ENCODE measurements at places on chromosomes 13 and 19.
A peak's percentile ranks its signal among the peaks of the same experiment; 100 is the strongest.

GRCh38 chr19:48355365-48355954 lies 8.3 kb downstream of the TMEM143 start:
- no peak for DNase-seq

- DNase-seq, result no peak
Observed at GRCh38 chr13:34409496-34410182, 532.4 kb upstream of the NBEA start.

GRCh38 chr19:37313335-37313627 lies 57.6 kb upstream of the ZNF527 start:
- no peak for DNase-seq

- DNase-seq, result peak; percentile 25
Observed at GRCh38 chr13:99353836-99354235, 46.6 kb upstream of the GPR183 start.

DNA sequence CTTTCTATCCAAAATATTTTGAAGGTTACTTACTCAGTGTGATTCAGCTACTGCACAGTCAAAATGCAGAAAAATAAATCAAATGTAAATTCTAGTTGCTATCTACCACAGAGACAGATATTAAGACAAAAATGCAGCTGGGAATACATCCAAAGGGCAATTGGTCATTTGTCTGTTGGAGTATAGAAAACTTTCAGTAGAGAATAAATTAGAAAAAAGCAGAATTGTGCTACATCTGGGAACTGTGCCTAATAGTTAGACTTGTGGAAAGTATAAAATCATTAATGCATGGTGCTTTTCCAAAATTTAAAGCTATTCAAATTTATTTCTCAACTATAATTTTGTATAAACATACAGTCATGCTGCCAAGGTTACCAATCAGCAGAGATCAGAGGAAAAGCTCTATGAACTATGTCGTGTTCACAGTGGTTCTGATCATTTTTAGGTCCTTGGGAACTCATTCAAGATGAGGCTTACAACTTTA lies 1635.8 kb downstream of the PCDH9 start:
- DNase-seq, result peak; percentile 88

DNA sequence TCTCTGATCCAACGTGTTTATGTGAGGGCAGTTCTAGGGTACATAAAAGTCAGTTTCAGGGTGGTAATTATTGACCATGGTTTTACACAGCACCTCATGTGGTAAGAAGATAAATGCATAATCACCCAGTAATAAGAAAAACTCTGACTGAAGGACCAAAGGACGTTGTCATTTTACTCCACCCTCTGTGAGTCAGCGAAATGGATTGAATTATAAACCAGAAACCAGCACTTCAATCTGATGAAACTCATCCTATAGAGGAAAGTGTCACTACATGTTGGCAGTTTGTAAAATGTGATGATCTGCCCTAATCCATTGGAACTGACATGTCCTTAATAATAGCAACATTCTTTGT lies 406.8 kb downstream of the KLF5 start:
- DNase-seq, result no peak

- DNase-seq, result peak; percentile 85
Observed at GRCh38 chr13:85799097-85799582, at the start of gene SLITRK6. SLITRK6 (minus strand) TSS chr13:85799419; CDS start chr13:85796508, 2,911 bp downstream.

DNA sequence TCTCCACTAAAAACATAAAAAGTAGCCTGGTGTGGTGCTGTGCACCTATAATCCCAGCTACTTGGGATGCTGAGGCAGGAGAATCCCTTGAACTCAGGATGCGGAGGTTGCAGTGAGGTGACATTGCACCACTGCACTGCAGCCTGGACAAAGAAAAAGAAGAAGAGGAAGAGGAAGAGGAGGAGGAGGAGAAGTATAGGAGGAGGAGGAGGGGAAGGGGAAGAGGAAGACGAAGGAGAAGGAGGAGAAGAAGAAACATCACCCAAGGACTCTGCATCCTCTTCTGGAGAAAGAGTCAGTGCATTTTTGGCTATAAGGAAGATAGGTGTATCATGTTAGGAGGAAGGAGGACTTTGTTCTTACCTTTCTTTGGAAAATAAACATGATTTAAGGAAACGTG lies 13.0 kb upstream of the FPR3 start:
- DNase-seq, result no peak

DNA sequence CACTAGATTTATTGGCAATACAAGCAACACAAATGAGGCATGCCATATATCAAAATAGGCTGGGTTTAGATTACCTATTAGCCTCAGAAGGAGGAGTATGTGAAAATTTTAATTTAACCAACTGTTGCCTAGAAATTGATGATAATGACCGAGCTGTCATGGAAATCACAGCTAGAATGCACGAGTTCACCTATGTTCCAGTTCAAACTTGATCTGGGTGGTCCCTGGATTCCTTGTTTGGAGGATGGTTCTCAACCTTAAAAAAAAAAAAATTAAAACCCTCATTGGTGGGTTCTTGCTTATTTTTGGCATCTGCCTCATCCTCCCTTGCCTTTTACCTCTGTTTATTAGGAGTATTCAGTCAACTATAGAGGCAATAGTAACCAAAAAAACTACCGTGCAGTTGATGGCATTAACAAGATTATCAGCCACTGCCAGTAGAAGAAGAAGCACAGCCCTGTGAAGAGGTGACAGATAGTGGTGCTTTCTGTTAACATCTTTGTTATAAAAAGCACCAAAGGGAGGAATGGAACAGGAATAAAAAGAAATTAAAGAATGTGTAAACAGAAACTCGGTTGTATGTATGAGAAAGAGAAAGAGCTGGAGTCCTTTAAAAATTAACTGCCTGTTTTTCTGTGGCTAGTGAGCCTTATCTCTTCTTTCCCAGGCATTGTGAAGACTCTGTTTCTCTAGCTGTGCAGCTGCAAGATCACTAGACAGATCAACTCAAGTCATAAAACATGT lies 106.4 kb downstream of the ZNF429 start:
- no peak for DNase-seq

GRCh38 chr13:23254506-23254905 lies 73.7 kb downstream of the SGCG start:
- DNase-seq, result no peak

DNA sequence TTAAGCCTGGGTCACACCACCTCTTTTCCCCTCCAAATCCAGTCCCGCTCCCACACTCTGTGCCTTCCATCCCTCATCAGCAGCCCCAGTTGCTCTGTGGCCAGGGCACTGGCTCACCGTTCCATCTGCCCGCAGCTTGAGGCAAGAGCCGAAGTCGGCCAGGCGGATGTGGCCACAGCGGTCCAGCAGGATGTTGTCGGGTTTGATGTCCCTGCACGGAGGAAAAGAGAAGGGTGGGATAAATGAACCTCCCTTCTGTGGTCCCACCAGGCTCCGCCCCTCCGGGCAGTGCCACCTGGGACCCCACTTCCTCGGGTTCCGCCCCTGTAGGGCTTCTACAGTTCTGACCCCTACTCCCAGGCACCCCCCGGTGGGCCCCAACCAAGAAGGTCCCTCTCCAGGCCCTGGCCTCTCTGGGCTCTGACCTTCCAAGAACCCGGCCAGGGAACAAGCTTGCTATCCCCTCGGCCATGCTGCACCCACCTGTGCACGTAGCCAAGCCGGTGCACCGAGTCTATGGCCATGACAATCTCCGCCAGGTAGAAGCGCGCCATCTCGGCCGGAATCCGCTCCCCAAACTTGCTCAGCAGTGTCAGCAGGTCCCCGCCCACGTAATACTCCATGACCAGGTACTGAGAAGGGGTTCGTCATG lies 4.2 kb downstream of the DMPK start:
- DNase-seq, result no peak

DNA sequence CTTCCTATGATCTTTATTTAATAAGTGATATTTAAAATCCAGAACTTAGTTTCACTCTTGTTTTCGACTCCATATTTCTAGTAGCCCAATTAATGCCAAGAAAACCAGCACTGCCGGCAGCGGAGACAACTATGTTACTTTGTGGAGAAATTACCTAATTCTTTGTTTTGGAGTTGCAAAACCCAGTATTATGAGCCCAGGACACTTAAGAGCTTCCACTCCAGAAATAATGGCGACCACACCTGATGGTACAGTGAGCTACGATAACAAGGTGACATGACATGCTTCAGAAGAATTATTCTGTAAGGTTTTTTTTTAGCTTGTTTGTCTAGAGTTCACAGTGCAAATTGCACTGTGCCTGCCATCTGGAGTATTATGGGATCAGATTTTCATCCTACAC lies 136.4 kb downstream of the ZAR1L start:
- DNase-seq, result no peak

GRCh38 chr19:48085904-48086864 lies 24.4 kb downstream of the PLA2G4C start:
- no peak for DNase-seq

GRCh38 chr13:25871389-25872125 lies 180.3 kb downstream of the SHISA2 start:
- no peak for DNase-seq

GRCh38 chr13:32713397-32713796 lies 127.1 kb downstream of the PDS5B start:
- no peak for DNase-seq

- DNase-seq, result peak; percentile 22
Observed at GRCh38 chr13:72782717-72783116, 784 bp downstream of the PIBF1 start.

GRCh38 chr19:7916103-7916954 lies 1.7 kb downstream of the TGFBR3L start:
- no peak for DNase-seq

- no peak for DNase-seq
Observed at GRCh38 chr13:21078501-21078900, 17.1 kb upstream of the LATS2 start.

DNA sequence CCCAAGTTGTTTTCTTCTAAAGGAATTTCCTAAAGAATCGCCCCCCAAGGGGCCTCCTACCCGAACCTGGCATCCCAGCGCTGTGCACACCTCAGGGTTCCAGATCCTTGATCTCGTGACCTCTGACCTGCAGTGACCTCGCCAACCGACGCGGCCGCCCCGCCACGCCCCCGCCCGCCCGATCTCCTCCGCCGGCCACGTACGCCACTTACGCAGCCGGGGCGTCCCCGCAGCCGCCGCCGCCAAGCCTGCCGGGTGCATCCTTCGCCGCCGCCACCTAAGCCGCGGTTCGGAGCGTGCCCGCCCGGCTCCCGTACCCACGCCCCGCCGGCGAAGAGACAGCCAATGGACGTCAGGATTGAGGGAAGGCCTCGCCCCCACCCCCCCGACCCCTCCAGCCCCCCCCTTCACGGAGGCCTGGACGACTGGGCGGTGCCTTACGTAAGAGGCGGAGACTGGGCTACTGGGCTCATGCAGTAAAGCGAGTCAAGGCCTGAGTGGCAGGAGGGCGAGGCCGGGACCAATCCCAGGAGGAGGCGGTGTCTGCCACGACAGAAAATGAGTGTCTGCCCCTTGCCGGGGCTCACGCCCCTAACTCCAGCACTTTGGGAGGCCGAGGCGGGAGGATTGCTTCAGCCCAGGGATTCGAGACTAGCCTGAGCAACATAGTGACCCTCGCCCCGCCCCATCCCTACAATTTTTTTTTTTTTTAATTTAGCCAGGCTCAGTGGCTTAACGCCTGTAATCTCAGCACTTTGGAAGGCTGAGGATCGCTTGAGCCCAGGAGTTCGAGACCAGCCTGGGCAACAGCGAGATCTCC lies at the start of gene YIF1B:
YIF1B (minus strand) TSS at position 291 of the 820 bp plus-strand sequence; CDS start at position 261, 30 bp downstream.
- peak; percentile 98 for DNase-seq

DNA sequence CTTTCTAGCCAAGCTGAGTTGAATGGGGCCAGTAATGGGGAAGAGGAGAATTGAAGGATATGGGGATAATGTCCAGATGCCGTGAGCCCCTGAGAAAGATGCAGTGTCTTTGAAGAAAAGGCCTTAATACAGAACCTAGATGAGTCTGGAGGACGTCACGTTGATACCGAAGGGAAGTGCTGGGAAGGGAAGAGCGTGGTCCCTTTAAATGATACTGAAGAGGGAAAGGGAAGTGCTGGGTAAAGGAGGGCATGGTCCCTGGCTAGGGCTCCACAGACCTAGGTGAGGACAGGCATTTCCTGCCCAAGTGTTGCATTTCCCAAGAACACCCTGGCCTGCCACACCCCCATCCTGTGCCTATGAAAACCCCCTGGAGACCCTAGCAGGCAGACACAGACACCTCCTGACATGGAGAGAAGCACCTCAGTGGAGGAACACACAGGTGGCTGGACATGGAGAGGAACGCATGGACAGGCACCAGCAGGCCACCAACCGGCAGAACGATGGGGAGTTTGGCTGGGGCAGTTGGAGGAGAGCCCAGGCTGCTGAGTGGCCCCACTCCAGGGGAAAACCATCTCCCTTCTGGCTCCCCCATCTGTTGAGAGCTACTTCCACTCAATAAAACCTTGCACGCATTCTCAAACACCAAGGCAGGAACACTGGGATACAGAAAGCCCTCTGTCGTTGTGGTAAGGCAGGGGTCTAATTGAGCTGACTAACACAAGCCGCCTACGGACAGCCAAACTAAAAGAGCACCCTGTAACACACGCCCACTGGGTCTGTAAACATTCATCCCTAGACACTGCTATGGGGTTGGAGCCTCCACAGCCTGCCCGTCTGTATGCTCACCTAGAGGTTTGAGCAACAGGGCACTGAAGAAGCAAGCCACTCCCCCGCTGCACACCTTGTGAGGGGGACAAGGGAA lies 34.9 kb upstream of the POMP start:
- DNase-seq, result no peak

DNA sequence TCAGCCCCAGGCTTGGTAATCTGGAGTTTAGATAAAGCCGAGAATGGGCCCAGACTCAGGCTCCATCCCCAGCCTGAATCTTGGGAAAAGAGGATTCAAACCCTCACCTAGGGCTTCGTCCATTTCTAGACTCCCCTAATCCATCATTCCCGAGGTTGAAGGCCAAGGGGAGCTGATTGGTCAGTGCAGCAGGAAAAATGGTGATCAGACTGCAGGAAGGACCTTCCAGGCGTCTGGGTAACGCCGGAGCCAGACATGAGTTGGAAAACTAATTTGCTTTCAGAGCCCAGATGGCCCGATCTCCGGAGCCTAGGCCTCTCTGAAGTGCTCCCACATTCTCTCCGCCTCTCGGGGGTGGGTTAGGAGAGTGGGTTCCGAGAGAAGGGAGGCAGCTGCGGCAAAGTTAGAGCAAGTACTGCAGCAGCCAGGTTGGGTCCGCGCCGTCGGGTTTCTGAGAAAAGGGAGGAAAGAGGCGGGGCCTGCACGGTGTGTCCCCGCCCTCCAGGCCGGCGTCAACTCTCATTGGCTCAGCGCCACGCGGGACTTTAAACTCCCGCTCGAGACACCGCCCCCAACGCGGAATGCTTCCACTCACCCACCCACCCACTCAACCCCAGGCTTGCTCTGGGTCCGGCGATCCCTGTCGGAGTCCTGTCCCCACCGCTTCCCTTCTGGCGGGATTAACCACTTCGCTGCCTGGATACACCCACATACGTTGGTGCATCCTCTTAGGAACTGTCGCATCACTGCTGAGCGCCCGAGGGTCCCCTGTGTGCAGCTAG lies 788 bp upstream of the RTBDN start:
- DNase-seq, result no peak

GRCh38 chr13:76226941-76227340 lies 590.8 kb downstream of the LMO7 start:
- no peak for DNase-seq

- no peak for DNase-seq
Observed at GRCh38 chr13:41199526-41199925, 5.2 kb upstream of the KBTBD7 start.

Data from choroid plexus epithelial cell (primary cell).